Fibroblast of skin of scalp (primary cell): ENCODE measurements at places on chromosomes 6 and 20.

GRCh38 chr6:131163886-131164285 is 28.6 kb downstream of the AKAP7 start:
- peak; percentile 7 for DNase-seq

GRCh38 chr6:53616450-53617357 is 48.9 kb downstream of the KLHL31 start:
- DNase-seq: no peak

- peak; percentile 96 for DNase-seq
Observed at GRCh38 chr6:11921017-11921438, 91.1 kb upstream of the HIVEP1 start.

- no peak for DNase-seq
Observed at GRCh38 chr20:38724626-38725147, 401 bp downstream of the SLC32A1 start.

DNA sequence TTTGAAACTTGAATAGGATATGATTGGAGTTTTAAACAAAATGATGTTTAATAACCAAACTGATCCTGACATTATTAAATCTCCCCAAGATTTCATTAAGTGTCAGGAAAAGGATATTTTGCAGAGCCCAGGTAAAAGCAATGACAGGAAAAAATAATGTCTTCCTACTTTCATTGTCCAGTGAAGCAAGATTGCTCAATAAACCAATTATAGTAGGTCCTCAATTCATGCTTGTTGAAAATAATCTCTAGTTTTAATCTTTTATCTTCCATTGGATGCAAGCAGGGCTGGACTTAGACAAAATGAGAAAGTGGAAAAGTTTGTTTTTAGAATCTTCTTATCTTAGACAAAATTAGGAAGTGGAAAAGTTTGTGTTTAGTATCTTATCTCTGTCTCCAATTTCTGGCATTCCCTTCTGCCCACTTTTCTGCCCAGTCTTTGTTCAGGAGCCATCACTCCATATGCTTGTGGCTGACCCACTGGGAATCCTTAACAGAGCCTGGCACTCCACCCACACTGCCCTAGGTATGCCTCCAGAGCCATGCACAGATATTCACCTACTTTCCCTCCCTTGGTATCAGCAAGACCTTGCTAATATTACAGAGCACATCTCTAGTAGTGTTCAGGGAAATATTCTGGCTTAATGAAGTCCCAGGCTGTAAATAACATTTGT is 57.0 kb upstream of the CARMIL1 start:
- DNase-seq: no peak

- DNase-seq: peak; percentile 76
Observed at GRCh38 chr20:1810926-1811620, 84.1 kb upstream of the SIRPA start.

DNA sequence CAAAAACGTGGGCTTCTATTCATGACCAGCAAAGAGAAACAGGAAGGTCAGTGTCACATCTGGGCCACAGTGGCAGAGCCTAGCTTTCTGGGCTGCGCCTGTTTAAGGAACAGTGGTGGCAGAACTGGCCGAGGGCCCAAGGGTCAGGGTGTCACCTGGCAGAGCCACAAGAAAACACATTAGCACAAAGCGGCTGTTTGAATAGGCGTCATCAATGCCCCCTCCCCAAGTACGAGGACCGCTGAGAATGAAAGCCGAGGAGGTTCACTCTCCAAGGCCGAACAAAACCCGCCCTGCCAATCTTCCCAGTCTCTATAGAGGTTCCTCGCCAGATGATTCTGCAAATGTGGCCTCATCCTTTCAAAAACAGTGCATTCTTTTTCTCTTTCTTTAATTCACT is 125.2 kb upstream of the TRAF3IP2 start:
- no peak for DNase-seq

GRCh38 chr6:169158691-169159090 is 95.0 kb downstream of the THBS2 start:
- peak; percentile 50 for DNase-seq

DNA sequence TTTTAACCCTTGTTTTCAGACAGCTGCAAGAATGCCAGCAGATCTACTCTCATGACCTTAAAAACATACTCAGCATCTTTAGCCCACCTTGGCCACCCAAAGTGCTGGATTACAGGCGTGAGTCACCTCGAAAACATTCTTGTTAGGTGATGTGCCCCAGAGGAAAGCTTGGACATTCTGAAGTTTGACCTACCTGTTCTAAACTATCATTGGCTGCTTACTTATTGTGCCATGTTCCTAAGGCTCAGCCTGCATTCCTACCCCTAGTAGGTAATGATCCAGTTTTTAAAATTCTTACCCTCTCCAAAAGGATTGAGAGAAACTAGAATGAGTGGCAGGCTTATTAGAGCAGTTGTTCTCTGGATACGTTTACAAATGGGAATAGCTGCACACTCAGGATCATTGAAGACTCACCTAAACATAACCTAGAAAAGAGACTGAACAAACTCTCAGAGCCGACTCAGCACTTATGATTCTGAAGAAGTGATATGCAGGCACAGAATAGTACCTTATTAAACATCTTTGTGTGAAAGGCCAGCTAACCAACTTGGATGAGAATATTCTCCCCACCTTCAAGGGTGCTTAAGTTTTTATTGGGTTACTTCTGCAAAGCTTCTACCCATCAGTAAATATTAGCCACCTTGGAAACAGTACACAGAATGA is 362.1 kb downstream of the NRN1 start:
- DNase-seq: no peak
